ENCODE measurements at places on chromosomes 4 and X.

DNA sequence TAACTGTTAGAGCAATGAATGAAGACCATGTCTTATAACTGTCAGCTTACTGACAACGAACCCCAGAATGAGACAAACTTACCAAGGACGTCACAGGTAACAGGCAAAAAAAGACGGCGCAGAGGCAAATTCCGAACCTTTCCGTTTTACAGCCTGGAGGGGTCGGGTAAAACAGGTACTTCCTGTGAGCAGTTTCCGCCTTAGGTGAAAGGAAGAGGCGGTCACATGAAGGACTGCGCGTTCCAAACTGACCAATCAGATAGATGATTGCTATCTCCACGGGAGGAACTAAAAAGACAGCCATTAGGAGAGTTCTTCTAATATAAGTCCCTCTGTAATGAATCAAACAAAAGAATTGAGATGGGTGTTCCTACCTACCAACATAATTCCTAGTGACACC, at the start of gene COX7B2:
TSS of gene COX7B2 (minus strand) at position 168 of the 400 bp plus-strand sequence. CDS start 174,053 bp downstream, outside the sequence.
- no peak for DNase-seq

- no peak for DNase-seq
Observed at GRCh38 chr4:37799941-37800554, 26.4 kb upstream of the PGM2 start.

DNA sequence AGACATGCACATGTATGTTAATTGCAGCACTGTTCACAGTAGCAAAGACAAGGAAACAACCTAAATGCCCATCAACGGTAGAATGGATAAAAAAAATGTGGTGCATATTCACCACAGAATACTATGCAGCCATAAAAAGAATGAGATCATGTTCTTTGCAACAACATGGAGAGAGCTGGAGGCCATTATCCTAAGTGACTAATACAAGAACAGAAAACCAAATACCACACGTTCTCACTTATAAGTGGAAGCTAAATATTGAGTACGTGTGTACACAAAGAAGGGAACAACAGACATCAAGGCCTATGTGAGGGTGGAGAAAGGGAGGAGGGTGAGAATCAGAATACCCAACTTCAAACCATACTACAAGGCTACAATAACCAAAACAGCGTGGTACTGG, 17.4 kb upstream of the LNX1 start:
- DNase-seq = no peak

- DNase-seq = peak; percentile 13
Observed at GRCh38 chr4:85952972-85953650, 406.7 kb downstream of the MAPK10 start.
